ENCODE measurements at places on chromosomes 1 and 21.
A peak's percentile ranks its signal among the peaks of the same experiment; 100 is the strongest.

DNA sequence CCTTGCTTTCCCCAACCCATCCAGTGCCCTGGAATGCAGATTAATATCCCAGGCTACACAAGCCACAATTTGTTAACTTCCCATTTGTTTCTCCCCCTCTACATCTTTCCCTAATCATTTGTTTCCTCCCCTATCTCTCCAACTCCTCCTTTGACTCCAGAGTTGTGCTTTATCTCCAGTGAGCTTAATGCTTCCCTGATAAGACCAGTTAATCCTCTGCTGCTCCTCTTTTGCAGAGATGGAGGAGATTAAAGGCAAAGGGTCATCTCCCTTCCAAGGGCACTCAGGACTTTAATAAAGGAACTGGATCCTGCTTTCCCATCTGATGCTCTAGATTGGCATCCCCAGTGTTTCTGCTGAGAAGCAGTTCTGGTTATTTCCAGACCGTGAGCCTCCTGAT lies 7.1 kb downstream of the FAM78B start:
- DNase-seq, result no peak
- H3K4me3 ChIP-seq, result no peak overlapping the region
- H3K27ac ChIP-seq, result no peak overlapping the region
- no peaks in the 10 kb centered on the region for H3K27me3 ChIP-seq

GRCh38 chr1:188386161-188386560 lies 1557.4 kb downstream of the PLA2G4A start:
- no peak overlapping the region for H3K4me3 ChIP-seq
- H3K36me3 ChIP-seq, result no peaks in the 10 kb centered on the region
- H3K4me1 ChIP-seq, result no peaks in the 10 kb centered on the region
- no peak overlapping the region for H3K27ac ChIP-seq
- no peaks in the 10 kb centered on the region for H3K27me3 ChIP-seq

GRCh38 chr21:44593598-44594405 lies 1.5 kb upstream of the KRTAP10-6 start:
- DNase-seq, result peak; percentile 50
- H3K36me3 ChIP-seq, result no peaks in the 10 kb centered on the region
- no peak overlapping the region for H3K4me3 ChIP-seq
- no peaks in the 10 kb centered on the region for H3K27me3 ChIP-seq

- no peak for DNase-seq
- H3K27ac ChIP-seq, result no peak overlapping the region
- no peaks in the 10 kb centered on the region for H3K36me3 ChIP-seq
- H3K27me3 ChIP-seq, result no peaks in the 10 kb centered on the region
- no peaks in the 10 kb centered on the region for H3K4me1 ChIP-seq
- no peak overlapping the region for H3K4me3 ChIP-seq
Observed at GRCh38 chr1:17472814-17473213, 33.3 kb upstream of the RCC2 start.

- no peak for DNase-seq
- H3K4me3 ChIP-seq, result no peak overlapping the region
- H3K4me1 ChIP-seq, result no peaks in the 10 kb centered on the region
Observed at GRCh38 chr1:158204458-158204827, 23.7 kb downstream of the CD1D start.

DNA sequence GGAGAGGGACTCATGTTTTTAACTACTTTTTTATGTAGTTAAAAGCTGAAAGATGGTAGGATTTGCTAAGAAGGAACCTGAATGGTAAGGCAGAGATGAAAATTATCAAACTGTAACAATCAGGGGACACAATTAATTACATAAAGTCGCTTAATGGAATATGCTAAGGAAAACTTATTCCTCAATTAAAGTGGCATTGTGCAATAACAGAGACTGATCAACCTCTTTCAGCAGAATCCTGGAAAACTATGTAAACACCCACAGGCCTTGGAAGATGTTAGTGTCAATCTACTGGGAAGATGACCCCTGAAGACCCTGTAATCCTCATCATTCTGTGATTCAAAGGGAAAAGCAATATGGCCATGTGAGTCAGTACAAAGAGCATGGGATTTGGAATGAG lies 46.8 kb upstream of the NPL start:
- H3K27ac ChIP-seq, result no peak overlapping the region
- H3K4me1 ChIP-seq, result peaks cover 6% of the 10 kb centered on the region
- no peaks in the 10 kb centered on the region for H3K27me3 ChIP-seq
- DNase-seq, result no peak
- no peak overlapping the region for H3K4me3 ChIP-seq
- H3K36me3 ChIP-seq, result no peaks in the 10 kb centered on the region
